ENCODE measurements at places on chromosomes 12 and 14.

DNA sequence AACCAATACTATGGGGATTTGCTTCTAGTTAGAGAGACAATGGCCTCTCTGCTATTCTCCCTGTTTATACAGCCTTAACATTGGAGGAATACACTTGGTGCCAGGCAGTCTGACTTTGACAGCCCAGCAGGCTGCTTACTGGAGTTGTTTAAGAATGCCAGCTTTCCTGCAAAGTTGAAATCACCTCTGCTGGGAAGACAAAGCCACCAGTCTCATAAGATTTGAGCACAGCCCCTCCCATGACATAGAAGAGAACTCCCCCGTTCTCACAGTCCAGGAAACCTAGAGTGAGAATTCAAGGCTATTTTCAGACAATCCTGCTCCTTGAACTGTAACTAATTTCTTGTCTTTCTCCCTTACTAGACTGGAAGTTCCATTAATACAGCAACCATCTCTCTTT is 21.1 kb upstream of the CATSPERB start:
- no peak for DNase-seq

DNA sequence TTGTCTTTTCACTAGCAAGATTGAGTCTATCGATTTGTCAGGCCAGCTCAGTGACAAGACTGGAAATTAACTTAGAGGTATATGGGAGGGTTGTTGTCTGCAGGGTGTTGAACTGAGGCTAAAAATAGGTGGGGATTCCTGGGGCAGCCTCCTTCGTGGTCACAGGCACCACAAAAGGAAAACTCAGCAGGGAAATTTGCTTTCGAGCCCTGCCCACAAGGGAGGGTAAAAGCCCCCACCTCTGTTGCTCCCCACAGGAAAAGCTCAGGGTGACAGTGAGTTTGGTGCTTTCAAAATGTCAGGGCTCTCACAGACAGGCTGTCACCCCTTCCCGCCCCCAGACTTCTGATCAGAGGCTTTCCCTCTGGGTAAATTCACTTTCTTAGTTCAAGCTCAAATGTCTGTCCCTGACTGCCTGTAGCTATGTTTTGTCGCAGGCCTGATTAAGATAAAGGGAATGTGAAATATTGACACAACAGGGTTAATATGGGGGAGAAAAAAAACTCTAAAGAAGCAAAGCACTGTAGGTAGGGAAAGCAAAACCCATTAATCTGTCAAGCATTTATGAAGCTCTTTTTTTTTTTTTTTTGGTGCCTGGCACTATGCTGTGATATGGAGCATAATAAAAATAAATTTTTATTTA is 11.7 kb upstream of the NFKBIA start:
- no peak for DNase-seq

- DNase-seq: no peak
These were observed 35.5 kb upstream of the PPFIBP1 start for GRCh38 chr12:27488479-27488878.

DNA sequence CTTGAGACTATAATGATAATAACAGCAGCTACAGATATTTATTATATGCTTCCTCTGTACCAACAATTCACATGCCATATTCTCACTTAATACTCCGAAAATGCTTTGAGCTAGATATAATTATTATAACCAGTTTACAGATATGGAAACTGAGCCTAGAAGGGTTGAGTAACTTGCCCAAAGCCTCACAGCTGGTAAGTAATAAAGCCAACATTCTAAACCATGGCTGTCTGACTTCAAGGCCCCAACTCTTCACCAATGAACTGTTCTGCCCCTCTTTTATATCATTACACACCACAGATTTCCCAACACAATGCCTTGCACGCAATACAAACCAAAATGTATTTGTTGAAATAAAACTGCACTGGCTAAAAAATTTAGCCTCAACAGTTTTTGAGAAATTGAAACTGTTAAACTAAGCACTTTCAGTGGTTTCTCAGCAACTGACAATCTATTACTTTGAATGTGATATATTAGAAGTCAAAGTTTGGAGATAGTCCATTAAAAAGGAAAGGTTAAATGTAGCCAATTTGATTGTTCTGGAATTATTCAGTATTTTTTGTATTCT is 222.5 kb upstream of the ARHGAP5 start:
- no peak for DNase-seq

- no peak for DNase-seq
These were observed 16.2 kb downstream of the OTX2 start for GRCh38 chr14:56794088-56794556.

- peak; percentile 99 for DNase-seq
These were observed 13.0 kb upstream of the ITPR2 start for GRCh38 chr12:26845984-26846383.

DNA sequence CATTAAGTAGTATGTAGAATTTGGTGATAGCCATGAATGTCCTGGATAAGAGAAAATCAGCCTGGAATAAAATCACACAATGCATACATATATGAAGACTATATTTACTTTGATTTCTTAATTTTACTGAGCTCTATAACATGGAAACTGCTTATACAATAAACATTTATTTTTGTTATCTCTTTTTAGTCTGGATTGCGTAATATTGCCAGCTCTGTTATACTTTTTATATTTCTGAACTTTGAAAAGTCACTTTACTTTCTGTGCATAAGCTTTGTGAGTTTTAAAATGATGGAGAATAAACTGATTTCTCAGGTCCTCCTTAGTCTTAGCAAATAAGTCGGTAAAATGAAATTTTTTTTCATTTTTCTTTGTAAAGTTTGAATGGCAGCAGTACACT is 19.2 kb upstream of the ABCD2 start:
- no peak for DNase-seq

- no peak for DNase-seq
These were observed 102.2 kb downstream of the FBXL14 start for GRCh38 chr12:1491983-1492697.

DNA sequence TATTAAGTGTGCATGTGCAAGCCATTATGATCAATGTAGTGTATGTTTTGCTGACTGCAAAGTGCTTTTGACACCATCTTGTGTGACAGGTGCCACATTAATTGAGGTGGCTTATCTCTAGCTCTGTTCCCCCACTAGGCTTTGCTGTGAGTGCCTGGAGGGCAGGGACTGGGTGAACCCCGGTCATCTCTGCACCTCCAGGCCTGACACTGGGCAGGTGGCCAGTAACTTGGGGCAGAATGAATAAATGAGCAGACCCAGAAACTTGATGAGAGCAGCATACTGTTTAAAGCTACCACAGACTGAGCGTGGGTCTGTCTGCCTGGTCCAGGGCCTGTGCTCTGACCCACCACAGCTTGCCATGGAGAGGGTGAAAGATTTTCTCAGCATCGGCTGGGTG is 151.6 kb downstream of the CALM1 start:
- no peak for DNase-seq

- no peak for DNase-seq
These were observed 17.3 kb downstream of the KRT7 start for GRCh38 chr12:52250048-52250990.

- DNase-seq: no peak
These were observed 418.1 kb downstream of the LRIG3 start for GRCh38 chr12:58502226-58502625.

DNA sequence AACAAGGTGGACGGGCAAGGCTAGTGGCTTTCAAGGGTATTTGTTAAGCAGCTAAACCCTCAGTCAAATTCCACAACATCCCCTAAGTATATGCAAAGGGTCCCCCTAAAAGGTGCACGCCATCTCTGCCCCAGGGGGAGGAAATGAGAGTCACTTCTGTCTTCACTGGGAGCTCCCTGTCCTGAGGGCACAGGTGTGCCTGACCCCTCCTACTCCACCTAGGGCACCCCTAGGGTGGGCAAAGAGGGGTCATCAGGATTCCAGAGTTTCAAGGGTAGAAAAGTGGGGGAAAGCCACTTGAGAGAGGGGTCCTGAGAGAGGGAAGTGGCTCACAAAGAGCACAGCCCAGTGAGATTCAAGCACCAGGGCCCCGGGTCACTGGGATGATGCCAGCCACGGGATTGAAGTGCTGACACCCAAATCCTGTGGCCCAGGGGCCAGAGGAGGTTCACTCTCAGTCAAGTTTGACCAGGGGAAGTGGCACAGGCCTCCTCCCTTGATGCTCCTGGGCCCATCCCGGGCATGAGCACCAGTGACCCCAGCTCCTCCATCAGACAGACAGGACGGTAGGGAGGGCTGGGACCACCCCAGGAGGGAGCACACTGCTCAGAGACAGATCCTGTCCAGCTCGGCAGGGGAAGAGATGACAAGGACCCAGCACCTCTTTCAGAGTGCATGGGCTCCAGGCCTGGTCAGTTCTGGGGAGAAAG is 82.3 kb upstream of the BCL11B start:
- DNase-seq: no peak

DNA sequence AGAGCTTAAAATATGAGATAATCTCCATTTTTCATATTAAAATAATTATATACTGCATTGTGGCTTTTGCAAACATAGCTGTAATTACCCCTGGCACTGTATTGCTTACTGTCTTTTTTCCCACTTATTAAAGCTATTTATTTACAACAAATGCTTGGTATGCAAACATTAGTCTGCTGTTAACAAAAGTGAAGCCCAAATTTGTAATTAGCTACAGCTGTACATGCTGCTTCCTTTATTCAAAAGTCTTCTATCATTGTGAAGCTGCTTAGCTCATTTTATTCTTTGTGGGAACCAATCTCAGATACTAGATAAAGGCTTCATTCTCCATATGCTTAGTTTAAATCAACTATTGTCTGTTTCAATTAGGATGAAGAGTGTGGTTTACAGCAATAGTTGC is 425.8 kb upstream of the FOXG1 start:
- DNase-seq: no peak

GRCh38 chr12:82609234-82609914 is 77.3 kb upstream of the TMTC2 start:
- no peak for DNase-seq

GRCh38 chr14:65392296-65392695 is 20.2 kb upstream of the FUT8 start:
- no peak for DNase-seq
